ENCODE measurements at places on chromosomes 1 and 21.

- no peak for DNase-seq
Observed at GRCh38 chr1:168505006-168505405, 38.8 kb downstream of the XCL2 start.

DNA sequence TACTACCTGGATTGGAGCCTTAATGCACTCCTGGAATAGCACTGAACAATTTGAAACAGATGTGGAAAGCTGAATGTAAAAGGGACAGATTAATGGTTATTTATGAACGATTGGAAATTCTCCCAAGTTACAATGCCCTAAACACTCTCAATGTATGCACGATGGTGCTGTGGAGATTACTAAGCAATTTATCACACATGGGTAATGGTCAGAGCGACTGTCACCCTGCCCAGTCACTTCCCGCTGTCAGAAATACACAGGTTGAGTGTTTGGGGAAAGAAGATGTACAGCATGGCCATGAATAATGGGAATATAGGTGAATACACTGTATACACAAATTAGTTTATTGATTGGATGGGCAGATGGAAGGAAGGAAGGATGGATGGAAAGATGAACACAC lies 342.4 kb downstream of the VAV3 start:
- no peak for DNase-seq

DNA sequence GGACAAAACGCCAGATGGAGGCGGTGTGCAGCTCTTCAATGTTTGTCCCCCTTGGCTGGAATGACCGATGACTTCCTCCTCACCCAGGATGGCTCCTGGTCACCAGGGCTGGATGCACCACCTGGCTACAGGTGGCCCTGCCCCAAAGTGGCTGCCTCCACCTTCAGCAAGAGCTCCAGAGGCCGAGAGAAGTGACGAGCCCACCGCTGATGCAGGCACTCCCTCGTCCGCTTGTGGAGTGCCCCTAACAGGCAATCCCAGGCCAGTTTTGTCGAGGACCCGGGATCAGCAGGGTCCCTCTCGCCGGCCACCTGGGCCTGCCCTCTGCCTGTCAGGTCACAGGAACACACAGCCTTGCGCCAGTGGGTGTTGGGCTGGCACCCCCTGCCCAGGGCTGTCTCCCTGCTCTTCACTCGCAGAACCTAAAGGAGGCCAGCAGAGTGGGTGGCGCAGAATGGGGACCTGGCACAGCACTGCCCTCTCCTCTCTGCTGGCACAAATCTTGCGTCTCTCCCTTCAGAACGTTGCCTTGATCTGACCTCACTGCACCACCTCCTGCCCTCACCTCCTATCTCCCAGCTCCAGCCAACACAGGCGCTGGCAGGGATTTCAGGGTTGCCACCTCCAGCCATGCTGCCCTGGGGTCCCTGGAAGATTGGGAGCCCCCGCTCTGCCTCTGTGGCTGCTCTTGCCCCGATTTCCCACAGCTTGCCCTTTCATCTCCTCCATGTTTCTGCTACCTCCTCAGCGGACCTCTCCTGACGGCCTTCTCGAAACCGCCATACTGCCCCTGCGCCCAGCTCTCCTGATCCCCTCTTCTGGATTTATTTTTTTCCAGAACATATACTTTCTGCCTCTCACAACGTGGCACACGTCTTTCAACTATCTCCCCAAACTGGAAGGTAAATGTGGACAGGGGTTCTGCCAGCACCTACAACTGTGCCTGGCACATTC lies 38.6 kb downstream of the SLC45A1 start:
- no peak for DNase-seq

- DNase-seq = peak; percentile 35
Observed at GRCh38 chr1:24027838-24028468, 47.8 kb upstream of the SRSF10 start.

GRCh38 chr1:35675773-35676172 lies 34.4 kb upstream of the PSMB2 start:
- no peak for DNase-seq

GRCh38 chr1:223819730-223820514 lies 25.8 kb downstream of the TP53BP2 start:
- DNase-seq = peak; percentile 59

DNA sequence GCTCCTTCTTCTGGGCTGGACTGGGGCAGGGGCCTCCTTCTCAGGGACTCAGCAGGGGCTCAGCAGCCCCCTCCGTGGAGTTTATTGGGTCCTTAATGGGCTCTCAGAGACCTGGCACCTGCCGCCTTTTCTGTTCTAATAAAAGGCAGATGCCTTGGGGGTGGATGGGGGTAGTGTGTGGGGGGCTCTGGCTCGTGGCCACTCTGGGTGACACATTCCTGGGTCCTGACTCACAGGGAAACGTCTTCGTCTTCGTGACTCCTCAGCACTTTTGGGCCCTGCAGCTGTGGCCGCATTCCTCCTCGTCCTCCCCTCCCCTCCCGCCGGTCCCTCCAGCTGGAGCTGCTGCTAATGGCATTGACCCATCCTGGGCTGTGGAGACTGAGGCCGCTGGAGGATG lies 107.8 kb upstream of the WNT4 start:
- peak; percentile 31 for DNase-seq

DNA sequence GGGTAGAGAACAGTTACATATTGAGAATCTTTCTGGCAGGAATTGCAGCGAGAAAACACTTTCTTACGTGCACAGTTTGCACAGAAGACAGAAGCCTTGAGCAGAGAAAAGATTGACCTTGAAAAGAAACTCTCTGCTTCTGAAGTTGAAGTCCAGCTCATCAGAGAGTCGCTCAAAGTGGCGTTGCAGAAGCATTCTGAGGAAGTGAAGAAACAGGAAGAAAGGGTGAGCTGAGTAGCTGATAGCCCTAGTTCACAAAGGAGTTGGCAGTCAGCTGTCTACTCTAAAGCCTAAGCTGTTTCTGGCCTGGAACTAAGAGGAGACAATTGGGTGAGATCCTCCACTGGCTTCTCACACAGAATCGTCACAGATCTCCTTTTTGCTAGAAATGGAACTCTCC lies 20.3 kb upstream of the SH3BGRL3 start:
- no peak for DNase-seq

- DNase-seq = peak; percentile 9
Observed at GRCh38 chr1:89363196-89363595, 663 bp upstream of the GBP6 start.

DNA sequence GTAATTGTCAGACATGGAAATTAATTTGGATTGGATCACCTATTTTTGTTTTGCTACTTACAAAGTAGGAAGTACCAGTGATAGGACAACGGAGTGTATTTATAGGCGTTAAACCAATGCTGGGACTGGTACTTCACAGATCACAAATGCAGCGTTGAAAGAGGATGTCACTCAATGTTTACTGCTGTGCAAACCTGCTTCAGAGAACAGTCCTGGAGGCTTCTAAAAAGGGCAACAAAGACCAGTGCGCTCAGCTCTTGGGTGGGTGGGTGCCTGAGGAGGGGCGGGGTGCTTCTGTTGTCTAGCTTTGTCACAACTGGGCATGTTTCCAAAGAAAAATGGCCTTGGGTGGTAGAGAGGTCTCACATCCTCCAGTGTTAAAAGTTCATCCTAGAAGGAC lies 2.1 kb downstream of the C1orf21 start:
- DNase-seq = no peak

GRCh38 chr1:172630056-172630818 lies 28.7 kb upstream of the FASLG start:
- DNase-seq = no peak

GRCh38 chr1:220680085-220680687 lies 10.0 kb upstream of the C1orf115 start:
- peak; percentile 19 for DNase-seq

- DNase-seq = no peak
Observed at GRCh38 chr1:99613716-99614115, 32.2 kb upstream of the PALMD start.

DNA sequence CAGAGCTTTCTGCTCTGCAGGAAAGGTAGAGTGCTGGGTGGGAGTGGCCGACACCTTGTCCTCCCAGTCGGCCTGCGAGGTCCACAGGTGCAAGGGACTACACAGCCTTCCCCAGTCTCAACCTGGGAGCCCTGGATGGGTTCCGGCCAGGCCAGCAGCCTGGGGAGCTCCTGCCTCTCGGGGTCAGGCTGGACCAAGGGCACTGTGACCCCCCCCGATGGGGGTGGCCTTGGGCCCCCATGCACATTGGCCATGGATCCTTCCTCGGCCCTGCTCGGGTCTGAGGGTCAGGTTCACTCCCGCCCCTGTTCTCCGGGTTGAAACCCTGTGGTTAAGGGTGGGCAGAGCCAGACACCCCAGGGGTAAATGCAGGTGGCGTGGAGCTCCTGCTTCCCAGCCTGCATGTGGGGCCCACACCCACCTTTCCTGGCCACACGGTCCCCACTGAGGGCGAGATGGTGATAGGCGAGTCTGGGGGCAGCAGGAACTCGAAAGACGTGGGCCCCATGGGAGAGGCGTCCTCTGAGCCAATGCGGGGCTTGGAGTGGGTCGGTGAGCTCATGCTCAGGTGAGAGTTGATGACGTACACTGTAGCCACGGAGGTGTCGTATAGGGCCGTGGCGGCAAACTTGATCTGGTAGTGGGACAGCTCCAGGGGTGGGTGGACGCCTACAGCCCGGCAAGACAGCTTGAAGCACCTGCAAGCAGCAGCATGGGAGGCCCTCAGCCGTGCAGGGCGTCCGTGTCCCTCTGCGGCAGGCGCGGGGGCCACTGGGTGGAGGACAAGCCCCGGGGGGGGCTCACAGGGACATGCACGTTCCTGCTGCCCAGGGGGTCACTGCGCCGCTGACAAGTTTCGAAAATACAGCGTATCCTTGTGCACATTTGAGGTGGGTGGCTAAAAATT lies 10.8 kb upstream of the TMEM52 start:
- DNase-seq = no peak

- no peak for DNase-seq
Observed at GRCh38 chr1:154843636-154844296, 26.3 kb downstream of the KCNN3 start.

DNA sequence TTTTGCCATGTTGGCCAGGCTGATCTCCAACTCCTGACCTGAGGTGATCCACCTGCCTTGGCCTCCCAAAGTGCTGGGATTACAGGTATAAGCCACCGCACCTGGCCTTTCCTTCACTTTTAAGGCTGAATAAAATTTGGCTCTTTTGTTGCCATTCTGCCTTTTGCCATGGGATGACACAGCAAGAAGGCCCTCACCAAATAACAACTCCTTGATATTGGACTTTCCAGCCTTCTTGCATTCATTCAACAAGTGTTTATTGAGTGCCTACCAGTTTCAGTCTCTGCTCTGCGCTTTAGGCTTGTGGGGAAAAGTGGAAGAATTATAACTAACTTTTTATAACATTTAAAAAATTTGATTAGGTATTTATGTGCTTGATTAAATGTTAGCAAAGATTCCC lies 1.9 kb upstream of the NVL start:
- DNase-seq = no peak

- no peak for DNase-seq
Observed at GRCh38 chr1:8238141-8239038, 79.5 kb upstream of the SLC45A1 start.

GRCh38 chr1:201126832-201127754 lies at the start of gene ASCL5:
TSS of gene ASCL5 (minus strand) at chr1:201127184. CDS start at chr1:201115372, 11,812 bp downstream.
- DNase-seq = peak; percentile 52

DNA sequence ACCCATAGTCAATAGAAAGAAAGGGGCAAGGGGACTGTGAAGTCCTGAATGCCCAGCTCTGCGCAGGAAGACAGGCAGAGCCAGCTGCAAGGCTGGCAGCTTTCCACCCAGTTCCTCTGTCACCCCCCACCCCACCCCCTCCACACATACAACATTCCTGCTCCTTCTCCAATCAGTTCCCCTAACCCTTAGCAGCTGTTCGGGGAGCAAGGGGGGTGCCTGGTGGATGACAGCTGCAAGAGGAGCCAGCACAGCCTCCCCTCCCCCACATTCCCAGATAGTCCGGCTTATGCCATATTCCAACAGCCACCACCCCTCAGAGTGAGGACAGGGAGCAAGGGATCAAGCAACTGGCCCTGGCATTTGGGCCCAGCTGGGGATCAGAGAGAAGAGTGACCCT lies 9.7 kb downstream of the ARHGEF2 start:
- no peak for DNase-seq

DNA sequence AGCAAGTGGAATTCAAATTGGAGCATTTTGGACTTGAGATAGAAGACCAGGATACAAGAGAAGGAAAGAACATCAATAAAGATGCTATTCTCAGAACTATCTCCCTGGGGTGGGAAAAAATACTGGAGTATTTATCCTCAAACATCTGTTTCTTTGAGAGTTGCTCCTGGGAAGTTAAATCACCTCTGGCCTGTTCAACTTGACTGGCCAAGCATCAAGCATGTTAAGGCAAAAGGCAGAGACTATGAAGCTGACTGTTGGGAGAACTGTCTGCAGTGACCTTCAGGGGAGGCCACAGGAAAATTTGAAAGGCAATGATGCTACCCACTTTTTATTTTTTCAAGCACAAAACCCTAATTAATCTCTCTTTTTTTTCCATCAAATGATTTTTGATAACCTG lies 239.0 kb downstream of the NTNG1 start:
- DNase-seq = no peak

GRCh38 chr1:3890389-3891328 lies 9.4 kb downstream of the C1orf174 start:
- no peak for DNase-seq

GRCh38 chr1:44853201-44853600 lies 10.1 kb upstream of the PTCH2 start:
- DNase-seq = no peak

GRCh38 chr1:205030896-205031295 lies 12.1 kb upstream of the CNTN2 start:
- no peak for DNase-seq

- no peak for DNase-seq
Observed at GRCh38 chr1:24605534-24606295, 37.4 kb upstream of the SRRM1 start.

- DNase-seq = no peak
Observed at GRCh38 chr1:231162970-231163829, 1.3 kb downstream of the TRIM67 start.

GRCh38 chr1:233960386-233960785 lies 55.9 kb downstream of the SLC35F3 start:
- DNase-seq = no peak

DNA sequence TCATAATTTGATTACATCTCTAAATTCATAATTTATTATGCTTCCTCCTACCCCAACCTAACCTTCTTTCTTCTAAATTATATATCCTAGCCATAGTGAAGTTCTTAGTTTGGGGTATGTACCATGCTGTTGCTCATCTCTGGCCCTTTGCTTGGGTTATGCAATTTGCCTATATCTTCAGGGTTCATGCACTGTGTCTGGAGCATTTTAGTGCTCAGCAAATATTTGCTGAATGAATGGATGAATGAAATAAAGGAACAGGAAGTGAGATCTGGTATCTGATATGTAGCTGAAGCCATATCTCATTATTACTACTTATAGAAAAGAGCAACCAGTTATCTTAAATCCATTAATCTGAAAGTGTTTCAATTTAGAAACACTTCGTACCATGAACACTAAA lies 137.6 kb downstream of the GPATCH2 start:
- DNase-seq = no peak

DNA sequence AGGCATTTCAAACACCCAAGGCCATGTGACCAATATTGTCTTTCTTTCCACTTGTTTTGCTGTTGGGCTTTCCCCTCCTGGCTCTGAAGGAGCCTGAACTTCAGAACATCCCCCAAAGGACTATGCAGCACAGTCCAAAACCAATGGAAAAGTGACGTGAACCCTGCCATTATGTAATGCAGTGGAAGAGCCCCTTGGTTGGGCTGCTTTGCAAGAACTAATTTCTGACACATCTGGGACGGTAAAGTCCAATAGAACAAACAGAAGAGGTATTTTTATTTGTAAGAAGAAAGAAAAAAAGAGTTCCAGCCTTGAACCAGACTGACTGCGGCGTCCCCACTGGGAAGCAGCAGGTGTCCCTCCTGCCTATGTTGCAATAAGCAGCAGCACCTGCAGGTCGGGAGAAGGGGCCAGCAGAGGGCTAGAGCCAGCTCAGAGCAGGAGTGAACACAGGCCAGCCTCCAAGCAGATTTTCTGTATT lies 116.7 kb downstream of the CDC7 start:
- DNase-seq = no peak

Measured in H4 (cell line).